ENCODE measurements at places on chromosomes 11 and 22.

DNA sequence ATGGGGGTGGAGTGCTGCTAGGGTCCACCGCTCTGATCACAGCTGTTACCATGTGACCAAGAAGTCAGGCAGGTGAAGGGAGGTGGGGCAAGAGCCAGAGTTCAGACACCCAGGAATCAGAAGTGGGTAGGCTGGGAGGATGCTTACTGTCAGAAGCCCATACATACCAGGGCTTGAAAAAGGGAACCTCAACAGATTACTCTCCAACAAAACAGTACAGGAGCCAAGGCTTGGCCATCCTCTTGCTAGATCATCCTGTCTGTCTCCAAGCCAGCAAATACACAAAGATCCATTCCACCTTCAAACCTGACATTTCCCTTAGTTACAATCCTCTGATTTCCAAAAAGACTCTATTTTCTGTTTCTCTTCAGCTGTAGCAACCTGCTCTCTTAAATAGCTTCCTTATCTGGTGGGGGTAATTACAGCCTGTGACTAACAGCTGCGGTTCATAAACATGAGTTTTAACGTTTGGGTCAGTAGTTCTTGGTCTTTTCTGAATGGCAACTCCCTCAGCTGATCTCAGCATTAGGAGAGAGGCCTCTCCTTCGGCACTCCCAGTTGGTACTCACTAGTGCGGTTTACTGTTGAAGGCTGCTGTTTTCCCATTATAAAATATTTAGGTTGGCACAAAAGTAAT is 31.1 kb upstream of the WT1 start:
- DNase-seq, result no peak

GRCh38 chr22:37752189-37753087 is 55.3 kb upstream of the GCAT start:
- no peak for DNase-seq

GRCh38 chr11:68509066-68509465 is 48.5 kb downstream of the PPP6R3 start:
- DNase-seq, result no peak

DNA sequence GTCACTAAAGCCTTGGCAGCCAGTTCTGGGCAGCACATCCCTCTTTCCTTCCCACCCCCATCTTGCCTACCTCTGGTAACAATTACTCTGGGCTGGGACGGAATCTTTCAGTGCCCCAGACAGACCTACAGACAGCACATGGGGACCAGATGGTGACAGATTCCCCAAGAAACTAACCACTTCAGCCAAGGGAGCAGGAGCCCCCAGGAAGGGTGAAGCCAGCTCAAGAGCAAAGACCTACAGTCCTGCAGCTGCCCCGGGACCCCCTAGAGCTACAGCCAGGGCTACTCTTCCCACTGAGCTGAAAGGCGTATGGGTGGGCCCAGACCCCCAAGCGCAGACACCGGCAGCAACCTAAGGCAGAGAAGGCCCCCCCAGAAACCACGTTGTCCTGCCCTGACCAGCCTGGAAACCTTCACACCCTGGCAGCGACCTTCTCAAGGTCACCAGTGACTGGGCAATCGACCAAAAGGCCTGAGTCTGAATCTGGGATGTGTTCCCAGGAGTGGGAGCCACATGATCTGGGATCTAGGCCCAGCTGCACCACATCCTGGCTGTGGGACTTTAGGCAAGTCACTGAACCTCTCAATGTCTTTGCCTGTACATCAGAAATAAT is 65.8 kb downstream of the LRRC32 start:
- no peak for DNase-seq

DNA sequence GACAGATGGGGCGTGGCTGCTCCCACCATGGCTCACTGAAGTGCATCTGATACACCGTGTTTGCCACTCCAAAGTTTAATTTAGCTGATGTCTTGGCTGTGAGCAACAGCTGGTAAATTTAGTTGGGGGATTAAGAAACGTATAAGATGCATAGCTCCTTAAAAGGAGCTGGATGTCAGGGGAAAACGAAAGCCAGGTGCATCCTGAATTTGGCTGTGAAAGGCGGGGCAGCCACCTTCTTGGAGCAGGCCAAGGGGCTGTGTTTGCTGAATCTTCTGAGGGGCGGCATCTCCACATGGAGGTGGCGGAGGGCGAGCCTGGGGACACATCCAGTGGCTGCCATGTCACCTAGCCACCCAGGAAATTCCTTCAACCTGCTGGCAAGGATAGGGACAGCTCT is 20.7 kb upstream of the NCF4 start:
- no peak for DNase-seq

DNA sequence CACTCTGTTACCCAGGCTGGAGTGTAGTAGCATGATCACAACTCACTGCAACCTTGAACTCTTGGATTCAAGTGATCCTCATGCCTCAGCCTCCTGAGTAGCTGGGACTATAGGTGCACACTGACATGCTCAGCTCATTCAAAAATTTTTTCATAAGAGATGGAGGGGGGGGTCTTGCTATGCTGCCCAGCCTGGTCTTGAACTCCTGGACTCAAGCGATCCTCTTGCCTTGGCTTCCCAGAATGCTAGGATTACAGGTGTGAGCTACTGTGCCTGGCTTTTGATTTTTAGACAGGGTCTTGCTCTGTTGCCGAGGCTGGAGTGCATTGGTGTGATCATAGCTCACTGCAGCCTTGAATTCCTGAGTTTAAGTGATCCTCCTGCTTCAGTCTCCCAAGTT is 14.0 kb downstream of the PRAME start:
- DNase-seq, result no peak

DNA sequence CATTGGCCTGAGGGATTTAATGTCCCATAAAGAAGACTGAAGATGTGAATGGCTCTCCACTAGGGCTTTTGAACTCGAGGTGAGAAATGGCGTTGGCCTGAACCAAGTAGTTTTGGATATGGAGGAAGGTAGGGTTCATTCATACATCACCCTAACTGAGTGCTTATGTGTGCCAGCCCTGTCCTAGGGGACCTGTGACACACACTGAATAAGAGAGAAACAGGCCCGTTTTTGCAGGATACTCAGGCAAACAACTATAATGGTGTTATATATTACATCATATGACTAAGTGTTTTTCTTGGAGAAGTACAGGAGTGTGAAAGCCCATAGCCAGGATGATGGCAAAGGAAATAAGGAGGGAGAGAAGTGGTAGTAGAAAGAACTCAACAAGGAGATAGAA is 368.1 kb downstream of the TMEM135 start:
- DNase-seq, result no peak

DNA sequence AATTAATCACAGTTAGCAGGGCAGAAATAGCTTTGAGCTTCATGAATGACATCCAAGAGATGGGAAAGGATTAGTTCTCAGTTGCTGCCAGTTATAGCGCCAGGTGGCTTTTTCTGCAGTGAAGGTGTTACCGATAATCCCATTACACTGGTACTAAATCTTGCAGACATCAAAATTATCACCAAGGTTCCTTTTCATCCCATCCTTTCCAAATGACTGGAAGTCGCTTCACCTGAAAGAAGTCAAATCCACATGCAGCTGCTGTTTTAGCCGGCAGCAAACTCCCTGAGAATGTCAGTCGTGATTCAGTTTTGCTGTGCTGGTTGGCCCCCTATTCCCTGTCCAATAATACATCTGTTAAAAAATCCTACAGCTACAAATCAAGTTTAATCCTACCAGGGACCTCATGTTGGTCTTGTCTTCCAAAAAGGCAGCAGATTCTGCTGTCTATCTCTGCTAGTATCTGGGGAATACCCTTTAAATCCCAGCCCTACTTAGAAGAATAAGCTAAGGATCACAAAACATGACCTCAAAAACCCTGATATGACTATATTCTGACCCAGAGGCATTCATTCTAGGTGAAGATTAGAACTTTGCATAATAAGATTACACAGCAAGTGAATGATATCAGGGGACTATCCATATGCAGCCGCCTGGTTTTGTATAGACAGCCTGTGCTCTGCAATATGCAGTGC is 31.7 kb downstream of the IMMP1L start:
- DNase-seq, result no peak

DNA sequence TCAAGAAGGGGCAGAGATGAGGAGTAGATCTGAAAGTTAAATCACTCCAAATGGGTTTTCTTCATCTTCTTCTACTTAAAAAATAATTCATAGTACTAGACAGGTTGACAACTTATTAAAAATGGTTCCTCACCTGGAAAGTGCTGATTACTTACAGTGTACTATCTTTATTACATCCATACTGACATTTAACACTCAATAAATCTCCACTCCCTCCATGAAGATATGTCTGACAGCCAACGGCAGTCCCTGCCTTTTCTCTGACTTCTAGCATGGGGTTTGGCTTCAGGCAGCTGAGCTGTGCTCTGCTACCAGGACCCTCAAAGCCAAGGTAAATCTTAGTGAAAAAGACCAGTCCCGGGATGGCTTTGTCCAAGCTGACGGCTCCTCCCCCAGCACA is 133.4 kb upstream of the CSNK2A3 start:
- DNase-seq, result no peak

- DNase-seq, result no peak
Measured at GRCh38 chr11:92698742-92699141, 270.7 kb upstream of the MTNR1B start.

DNA sequence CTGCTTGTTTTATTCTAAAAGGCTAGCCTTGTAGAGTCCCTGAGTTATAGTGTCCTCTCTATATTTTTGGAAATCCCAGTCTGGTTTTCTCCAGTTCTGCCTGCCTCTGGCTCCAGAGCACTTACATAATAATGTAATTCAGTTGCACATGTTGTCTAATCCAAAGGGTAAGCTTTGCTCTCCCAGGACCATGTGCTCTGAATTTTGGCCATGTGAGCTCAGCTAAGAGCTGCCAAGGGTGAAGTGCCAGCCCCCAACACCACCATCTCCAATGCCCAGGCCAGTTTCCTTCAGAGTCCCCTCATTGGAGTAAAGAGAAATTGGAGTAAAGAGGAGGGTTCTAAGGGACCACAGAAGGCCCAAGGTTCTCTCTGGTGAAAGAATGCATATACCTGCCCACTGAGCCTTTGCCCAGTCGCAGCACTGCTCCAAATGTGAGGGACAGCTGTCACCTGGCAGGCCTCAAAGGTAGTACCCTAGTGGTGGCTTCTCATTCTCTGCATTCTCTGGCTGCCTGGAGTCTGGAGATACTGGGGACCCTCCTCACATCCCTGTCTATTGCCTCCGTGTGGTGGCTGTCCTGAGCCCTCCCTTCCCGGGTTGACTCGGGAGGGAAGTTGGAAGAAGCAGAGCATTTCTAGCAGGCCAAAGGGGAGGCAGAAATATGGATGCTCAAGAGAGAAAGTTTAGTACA is 4.9 kb downstream of the CRY2 start:
- DNase-seq, result no peak

- no peak for DNase-seq
Measured at GRCh38 chr11:67466367-67466766, 2.7 kb downstream of the TMEM134 start.

DNA sequence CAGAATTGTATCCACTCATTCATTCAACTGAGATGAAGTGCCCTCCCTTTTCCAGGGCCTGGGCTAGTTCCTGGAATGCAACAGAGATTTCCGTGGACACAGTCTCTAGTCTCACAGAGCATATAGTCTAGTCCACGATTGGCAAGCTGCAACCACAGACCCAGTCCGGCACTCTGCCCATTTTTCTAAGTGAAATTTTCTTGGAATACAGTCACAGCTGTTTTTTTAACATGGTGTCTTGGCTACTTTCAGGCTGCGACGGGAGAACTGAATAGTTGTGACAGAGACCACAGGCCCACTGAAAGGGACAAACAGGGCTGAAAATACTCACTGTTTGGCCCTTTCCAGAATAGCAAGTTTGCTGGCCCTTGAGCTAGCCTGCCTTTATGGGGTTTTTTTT is 29.2 kb downstream of the ALG12 start:
- no peak for DNase-seq

- DNase-seq, result no peak
Measured at GRCh38 chr22:47178339-47178738, 415.9 kb downstream of the TBC1D22A start.

DNA sequence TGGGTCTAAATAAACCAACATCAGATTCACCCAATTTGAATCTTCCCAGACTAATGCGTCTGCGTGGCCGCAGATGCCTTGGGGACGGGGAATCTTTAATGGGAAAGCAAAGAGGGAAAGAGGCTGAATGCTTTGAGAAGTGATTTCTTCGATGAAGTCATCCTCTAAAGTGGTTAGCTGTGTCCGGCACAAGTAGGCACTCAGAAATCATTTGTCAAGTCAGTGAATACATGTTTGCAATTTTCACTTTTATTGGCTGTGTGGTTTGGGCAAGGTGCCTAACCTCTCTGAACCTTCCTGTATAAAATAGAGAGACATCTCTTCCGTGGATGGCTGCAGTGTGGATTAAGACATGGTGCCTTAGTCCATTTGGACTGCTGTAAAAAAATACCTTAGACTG is 19.7 kb upstream of the IFT27 start:
- no peak for DNase-seq

DNA sequence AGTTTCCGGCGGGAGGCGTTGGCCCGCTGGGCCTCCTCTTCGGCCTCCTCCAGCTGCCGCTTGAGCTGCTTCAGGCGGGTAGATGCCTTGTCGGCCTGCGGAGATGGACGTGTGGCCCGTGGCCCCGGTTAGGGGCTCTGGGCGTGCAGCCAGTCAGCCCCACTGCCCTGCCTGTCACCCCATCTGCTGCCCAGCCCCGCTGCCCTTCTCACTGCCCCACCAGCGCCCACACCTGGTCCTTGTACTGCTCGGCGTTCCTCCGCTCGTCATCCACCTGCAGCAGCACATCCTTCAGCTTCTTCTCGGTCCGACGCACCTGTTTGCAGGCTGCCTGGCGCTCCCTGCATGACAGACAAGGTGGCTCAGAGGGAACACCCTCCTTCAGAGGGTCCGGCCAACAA is 31.2 kb downstream of the APOL1 start:
- DNase-seq, result no peak

GRCh38 chr11:68551223-68551622 is 90.7 kb downstream of the PPP6R3 start:
- DNase-seq, result no peak

DNA sequence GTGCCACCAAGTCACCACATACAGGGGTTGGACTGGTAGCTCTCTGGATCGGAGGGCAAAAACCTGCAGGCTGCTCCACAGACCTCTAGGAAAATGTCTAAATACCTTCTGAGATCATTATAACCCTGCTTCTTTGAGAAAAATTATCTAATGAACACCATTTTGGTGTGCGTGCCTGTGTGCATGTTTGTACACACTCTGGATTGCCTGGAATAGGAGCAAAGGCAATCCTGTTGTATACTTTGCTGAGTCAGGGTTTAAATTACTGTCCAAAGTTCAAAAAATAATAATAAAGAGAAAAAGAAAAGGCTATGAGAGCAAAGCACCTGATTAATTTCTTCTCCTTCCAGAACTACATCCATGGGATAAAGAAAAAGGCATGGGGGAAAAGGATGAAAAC is 11.0 kb downstream of the JAML start:
- no peak for DNase-seq

DNA sequence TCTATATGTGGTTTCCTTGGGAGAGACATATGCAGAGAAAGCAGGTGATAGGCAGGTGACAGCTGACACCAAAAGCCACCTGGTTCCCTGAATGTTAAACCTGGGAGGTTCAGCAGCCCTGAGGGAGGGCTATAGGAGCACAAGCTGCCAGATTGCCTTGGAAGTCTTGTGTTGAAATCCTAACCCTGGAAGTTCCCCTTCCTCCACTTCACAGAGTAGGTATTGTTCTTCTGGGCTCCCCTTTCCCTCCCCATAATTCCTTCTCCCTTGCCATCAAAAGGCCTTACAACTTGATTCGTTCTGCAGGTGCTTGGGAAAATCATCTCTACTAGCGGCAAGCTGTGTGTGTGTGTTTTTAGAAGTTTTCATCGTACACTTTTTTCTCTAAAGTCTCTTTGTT is 5.4 kb downstream of the LDLRAD3 start:
- DNase-seq, result no peak

- DNase-seq, result no peak
Measured at GRCh38 chr22:50218153-50218995, 17.6 kb downstream of the SELENOO start.

GRCh38 chr11:3217818-3218482 is 663 bp downstream of the MRGPRG start:
- DNase-seq, result no peak

Data from stimulated activated CD4-positive, alpha-beta T cell treated with anti-CD3 and anti-CD28 coated beads, Interleukin-4, amount 100 ng/mL, for 48 hours (primary cell).